ENCODE measurements at places on chromosomes 16 and 17.

DNA sequence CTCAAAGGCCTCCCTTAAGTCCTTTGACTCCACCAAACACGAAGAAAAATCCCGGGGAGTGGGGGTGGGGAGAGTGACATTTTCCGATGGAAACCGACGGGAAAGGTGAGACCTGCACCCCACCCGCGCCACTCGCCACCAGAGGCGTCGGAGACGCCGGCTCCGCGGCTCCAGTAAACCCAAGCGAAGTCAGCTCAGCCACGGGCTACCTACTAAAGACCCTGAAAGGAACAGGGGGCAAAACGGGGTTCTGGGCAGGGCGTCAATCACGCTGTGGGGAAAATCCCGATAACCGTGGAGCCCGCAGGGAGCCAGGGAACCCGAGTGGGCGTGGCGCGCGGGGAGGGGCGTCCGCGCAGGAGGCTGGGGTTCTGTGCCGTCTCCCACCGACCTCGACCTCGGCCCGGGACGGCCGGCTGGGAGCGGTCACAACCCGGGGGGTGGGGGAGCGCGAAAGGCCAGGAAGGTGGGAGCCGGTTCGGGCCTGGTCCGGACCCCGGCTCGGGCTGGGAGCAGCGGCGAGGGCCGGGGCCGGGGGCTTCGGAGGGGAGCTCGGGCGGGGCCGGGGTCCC is 565 bp downstream of the WDR45B start:
- H3K27me3 ChIP-seq = no peaks in the 10 kb centered on the region
- no peak for DNase-seq
- peak overlapping the region; percentile 91 for H3K27ac ChIP-seq
- peaks cover 14% of the 10 kb centered on the region for H3K4me1 ChIP-seq
- H3K36me3 ChIP-seq = no peaks in the 10 kb centered on the region

DNA sequence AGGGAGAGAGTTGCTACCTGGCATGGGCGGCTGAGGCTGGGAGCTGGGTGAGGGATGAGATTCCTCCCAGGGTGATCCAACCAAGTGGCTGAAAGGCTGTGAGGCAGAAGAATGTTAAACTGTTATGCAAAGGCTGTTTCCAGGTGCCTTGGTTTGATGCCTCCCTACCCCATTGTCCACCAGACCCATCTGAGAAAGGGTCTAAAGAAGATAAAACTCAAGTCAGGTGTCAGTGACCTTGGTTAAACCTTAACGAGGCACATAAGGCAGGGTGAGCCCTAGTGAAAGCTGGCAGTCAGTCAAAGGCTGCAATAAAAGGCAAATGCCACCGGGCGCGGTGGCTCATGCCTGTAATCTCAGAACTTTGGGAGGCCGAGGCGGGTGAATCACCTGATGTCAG is 23.8 kb downstream of the LDHD start:
- H3K27me3 ChIP-seq = no peaks in the 10 kb centered on the region
- peak overlapping the region; percentile 34 for H3K27ac ChIP-seq
- H3K36me3 ChIP-seq = peaks cover 4% of the 10 kb centered on the region
- no peak overlapping the region for H3K4me3 ChIP-seq

DNA sequence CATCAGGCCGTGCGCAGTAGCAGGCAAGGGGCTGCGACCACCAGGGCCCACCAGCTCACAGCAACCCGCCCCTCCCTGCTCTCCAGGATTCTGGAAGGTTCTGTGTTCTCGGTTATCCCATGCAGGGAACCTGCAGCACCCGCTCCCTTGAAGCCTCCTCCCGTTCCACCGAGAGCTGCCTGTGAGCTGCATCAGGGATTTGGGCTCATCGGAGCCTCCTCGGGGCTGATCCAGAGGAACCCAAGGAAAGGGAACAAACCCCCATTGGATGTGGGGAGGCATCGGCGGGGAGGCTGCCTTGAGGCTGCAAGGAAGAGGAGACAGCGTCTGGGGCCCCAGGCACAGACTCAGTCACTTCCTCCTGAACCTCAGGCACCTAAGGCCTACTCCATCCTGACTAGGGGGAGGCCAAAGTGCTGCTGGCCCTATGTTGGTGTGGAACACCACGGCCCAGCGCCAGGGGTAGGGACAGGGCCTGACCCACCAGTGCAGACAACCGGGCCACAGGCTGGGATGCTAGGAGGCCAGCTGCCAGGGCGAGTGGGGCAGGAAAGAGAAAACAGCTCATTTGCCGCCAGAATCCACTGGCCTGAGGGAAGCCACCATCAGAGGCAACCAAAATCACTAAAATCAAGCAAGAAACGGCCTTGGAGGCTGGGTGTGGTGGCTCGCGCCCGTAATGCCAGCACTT is 14.4 kb upstream of the LGALS3BP start:
- no peaks in the 10 kb centered on the region for H3K27me3 ChIP-seq
- H3K27ac ChIP-seq = no peak overlapping the region
- H3K4me3 ChIP-seq = no peak overlapping the region
- peaks cover 21% of the 10 kb centered on the region for H3K36me3 ChIP-seq
- DNase-seq = no peak

DNA sequence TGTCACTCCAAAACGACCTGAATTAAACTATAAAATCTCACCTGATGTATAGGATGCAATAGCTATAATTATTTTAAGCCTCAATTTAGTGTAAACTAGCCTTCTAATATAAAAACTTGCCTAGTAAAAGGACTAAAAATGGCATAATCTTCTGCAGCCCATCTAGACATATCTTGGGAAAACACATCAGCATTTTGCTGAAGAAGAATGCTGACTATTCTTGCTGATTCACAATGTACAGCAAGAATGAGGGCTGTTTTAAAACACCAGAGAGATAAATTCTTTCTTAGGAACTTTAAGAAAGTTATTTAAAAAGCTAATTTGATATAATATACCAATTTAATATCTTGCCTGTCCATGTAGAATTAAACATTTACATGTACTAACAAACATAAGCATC is 63.2 kb downstream of the SHCBP1 start:
- no peaks in the 10 kb centered on the region for H3K36me3 ChIP-seq
- no peak overlapping the region for H3K4me3 ChIP-seq
- H3K4me1 ChIP-seq = no peaks in the 10 kb centered on the region
- no peak overlapping the region for H3K27ac ChIP-seq
- H3K27me3 ChIP-seq = peaks cover 19% of the 10 kb centered on the region

DNA sequence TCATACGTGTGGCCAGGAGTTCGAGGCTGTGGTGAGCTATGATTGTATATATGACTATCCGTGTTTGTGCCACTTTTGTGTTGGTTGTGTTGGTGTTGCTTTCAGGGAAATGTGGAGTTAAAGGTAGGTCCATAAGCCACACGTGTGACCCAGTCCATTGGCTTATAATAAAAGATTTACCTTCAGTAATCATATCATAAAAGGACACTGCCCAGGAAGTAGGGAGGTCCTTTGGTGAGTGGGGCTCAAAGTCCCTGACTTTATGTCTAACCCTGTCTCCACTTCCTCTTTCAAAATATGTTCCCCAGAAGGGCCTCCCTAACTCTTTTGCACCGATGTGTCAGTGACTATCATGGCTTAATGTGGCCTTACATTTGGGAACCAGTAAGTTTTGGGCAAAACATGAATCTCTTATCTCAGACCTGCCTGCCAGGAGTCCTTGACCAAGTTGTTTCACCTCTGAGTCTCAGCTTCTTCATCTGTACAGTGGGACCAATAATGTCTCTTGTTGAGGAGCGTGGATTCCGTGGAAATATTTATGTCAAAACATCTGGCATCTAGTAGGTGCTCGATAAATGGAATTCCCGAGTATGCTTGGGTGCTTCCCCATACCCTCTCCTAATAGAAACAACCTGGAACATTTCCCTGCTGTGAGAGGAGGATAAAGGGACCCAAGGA is 4.8 kb downstream of the TNP2 start:
- H3K27ac ChIP-seq = peak overlapping the region; percentile 1
- no peaks in the 10 kb centered on the region for H3K27me3 ChIP-seq

DNA sequence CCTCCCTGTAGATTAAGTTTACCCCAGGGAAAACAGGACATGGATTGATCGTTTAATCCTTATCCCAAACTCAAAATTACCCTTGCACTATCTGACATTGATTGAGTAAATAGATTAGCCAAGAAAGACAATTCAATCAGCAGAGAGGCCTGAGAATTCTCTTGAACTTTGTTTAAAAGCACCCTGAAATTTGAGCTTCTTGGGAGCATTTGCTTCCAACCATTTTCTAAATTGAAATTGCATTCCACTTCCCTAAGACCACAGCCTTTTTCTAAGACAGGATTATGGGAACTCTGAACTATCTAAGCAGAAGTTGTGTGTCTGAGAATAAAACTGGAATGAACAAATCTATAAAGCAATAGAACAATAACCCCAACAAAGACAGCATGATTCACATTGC is 76.6 kb upstream of the TNRC6A start:
- H3K27ac ChIP-seq = peak overlapping the region; percentile 5
- DNase-seq = no peak
- no peaks in the 10 kb centered on the region for H3K36me3 ChIP-seq
- no peak overlapping the region for H3K4me3 ChIP-seq
- H3K4me1 ChIP-seq = peaks cover 10% of the 10 kb centered on the region

GRCh38 chr17:18368946-18369345 is 5.6 kb upstream of the SHMT1 start:
- no peaks in the 10 kb centered on the region for H3K4me1 ChIP-seq
- H3K27ac ChIP-seq = no peak overlapping the region
- no peak overlapping the region for H3K4me3 ChIP-seq
- no peak for DNase-seq
- H3K36me3 ChIP-seq = no peaks in the 10 kb centered on the region

DNA sequence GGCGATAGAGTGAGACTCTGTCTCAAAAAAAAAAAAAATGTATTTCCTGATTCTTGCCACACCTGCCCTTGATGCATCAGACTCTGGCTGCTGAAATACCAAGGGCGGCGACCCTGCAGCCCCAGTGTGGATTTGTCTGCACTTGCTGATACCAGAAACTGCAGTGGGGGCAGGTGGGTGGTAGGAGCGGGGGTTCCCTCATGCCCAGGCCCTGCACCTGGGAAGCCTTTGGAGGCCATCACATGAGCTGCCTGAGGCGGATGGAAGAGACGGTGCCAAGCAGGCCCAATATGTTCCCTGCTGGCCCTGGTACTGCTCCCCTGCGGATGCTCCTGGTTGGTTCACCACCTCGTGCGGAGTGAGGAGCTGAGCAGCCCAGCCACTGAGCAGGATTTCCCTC is 50.6 kb downstream of the MARF1 start:
- H3K4me1 ChIP-seq = peaks cover 6% of the 10 kb centered on the region
- H3K27ac ChIP-seq = no peak overlapping the region
- no peaks in the 10 kb centered on the region for H3K27me3 ChIP-seq
- no peak overlapping the region for H3K4me3 ChIP-seq

- no peak overlapping the region for H3K27ac ChIP-seq
- no peak for DNase-seq
- no peaks in the 10 kb centered on the region for H3K36me3 ChIP-seq
These were observed 6.4 kb downstream of the PRKCB start for GRCh38 chr16:23842137-23842600.

DNA sequence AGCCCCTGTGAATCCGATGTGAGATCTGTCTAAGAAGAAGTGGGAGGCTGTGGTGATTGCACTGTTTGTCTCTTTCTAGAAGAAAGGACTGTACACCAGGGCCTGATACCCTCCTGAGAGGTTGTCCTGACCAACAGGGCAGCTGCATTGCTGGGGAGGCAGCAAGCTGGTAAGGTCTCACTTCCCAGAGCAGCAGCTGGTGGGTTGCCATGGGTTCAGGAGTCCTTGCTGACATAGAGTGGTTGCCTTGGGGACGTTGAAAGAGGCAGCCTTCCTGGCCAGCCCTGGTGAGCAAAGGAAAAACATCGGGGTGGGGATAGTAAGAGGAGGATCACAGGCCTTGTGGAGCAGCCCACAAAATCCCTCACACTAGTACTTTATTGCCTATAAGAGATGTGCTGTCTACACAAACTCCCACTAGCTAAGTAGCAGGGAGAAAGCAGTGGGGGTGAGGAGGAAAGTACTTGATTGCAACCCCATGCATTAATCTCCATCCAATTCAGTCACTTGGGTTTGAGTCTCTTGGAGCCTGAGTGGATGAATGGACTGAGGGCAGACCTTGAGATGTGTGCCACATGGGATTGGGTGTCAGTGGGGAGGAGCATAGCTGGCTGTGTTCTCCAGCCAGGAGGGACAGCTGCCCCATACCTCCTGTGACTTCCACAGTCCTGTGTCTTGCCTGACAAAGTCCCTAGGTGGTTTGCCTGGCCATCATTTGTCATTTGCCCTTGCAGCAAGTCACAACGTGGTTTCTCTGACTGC is 143.8 kb upstream of the RPL38 start:
- peaks cover 25% of the 10 kb centered on the region for H3K27me3 ChIP-seq
- H3K36me3 ChIP-seq = no peaks in the 10 kb centered on the region
- DNase-seq = no peak

- peaks cover 12% of the 10 kb centered on the region for H3K27me3 ChIP-seq
- H3K4me3 ChIP-seq = no peak overlapping the region
- H3K36me3 ChIP-seq = no peaks in the 10 kb centered on the region
- H3K27ac ChIP-seq = no peak overlapping the region
- peaks cover 18% of the 10 kb centered on the region for H3K4me1 ChIP-seq
- peak; percentile 59 for DNase-seq
These were observed 33.9 kb downstream of the NGFR start for GRCh38 chr17:49528966-49529365.

GRCh38 chr16:3536851-3537250 is 36.0 kb downstream of the CLUAP1 start:
- no peak overlapping the region for H3K4me3 ChIP-seq
- no peaks in the 10 kb centered on the region for H3K4me1 ChIP-seq
- DNase-seq = no peak
- H3K27me3 ChIP-seq = no peaks in the 10 kb centered on the region

DNA sequence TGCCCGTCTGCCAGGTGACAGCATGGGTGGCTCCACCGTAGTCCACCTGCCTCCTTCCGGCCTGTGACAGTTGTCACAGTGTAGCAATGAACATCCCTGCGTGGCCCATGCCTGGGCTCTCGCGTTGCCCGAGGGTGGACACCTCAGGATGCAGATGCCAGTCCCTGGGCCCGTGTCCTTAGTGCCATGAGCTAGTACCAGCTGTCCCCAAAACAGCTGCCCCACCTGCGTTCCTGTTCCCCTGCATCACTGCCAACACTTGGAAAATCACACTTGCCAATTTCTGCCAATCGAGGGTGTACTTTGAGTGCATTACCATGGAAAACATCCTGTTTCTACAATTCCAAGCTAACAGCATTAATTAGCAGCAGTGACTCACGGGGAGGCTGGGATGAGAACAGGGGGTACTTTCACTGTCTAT is 9.0 kb upstream of the C16orf95 start:
- no peak overlapping the region for H3K4me3 ChIP-seq
- no peak for DNase-seq
- no peak overlapping the region for H3K27ac ChIP-seq
- no peaks in the 10 kb centered on the region for H3K36me3 ChIP-seq

DNA sequence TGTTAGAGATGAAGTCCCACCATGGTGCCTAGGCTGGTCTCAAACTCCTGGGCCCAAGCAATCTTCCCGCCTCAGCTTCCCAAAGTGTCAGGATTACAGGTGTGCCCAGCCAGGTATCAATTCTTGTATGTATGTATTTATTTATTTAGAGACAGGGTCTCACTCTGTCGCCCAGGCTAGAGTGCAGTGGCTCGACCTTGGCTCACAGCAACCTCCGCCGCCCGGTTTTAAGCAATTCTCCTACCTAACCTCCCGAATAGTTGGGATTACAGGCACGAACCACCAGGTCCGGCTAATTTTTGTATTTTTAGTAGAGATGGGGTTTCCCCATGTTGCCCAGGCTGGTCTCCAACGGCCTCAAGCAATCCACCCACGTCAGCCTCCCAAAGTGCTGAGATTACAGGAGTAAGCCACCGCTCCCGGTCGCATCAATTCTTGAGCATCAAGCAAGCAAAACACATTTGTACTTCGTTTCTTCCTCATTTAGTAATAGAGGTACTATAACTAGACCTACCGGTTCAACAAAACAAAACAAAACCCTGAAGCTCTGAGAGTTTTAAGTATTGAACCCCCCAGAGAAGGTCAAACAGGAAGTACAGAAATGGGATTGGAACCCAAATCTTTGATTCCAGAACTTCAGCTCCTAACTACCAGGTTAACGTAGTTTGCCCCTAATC is 1.0 kb upstream of the ZNF500 start:
- peak overlapping the region; percentile 94 for H3K27ac ChIP-seq
- peak overlapping the region; percentile 91 for H3K4me3 ChIP-seq
- H3K4me1 ChIP-seq = peaks cover 22% of the 10 kb centered on the region
- H3K27me3 ChIP-seq = no peaks in the 10 kb centered on the region
- H3K36me3 ChIP-seq = no peaks in the 10 kb centered on the region
